MCF 10A (cell line): ENCODE measurements at places on chromosomes 12 and 14. TPM values are rescaled to one million over a fixed set of nuclear protein-coding genes. Genes with fewer than 3 reads are reported as not detected.

GSKIP gene
- 19.8 and 22.5 TPM in 2 replicates for total RNA-seq

CLEC14A gene
- total RNA-seq, result not detected in 2 replicates

METTL25 gene
- total RNA-seq, result 3.4 and 4.1 TPM in 2 replicates

HSPA2 gene
- total RNA-seq, result 0.51 and 0.56 TPM in 2 replicates

ATXN3 gene
- total RNA-seq, result 24.9 and 31.6 TPM in 2 replicates

SOX5 gene
- 0.91 and 0.98 TPM in 2 replicates for total RNA-seq

ANO2 gene
- total RNA-seq, result not detected in 2 replicates

KRT83 gene
- 12.2 and 14.5 TPM in 2 replicates for total RNA-seq

TMBIM4 gene
- 58.5 and 74.3 TPM in 2 replicates for total RNA-seq

NTS gene
- total RNA-seq, result not detected in 2 replicates

PELI2 gene
- total RNA-seq, result 0.19 and 0.34 TPM in 2 replicates

OR4N5 gene
- not detected in 2 replicates for total RNA-seq

TAS2R7 gene
- not detected in 2 replicates for total RNA-seq
